ENCODE measurements at places on chromosomes 12 and 14. TPM values are rescaled to one million over a fixed set of nuclear protein-coding genes. Genes with fewer than 3 reads are reported as not detected.

Gene TAS2R50
- total RNA-seq, result 5.8 TPM

Gene PGAM5
- total RNA-seq, result 39.3 TPM

Gene C12orf54
- not detected for total RNA-seq

Gene NPC2
- 252 TPM for total RNA-seq

Gene STAC3
- total RNA-seq, result 1.3 TPM

Gene KRT6C
- total RNA-seq, result not detected

Gene TEX52
- total RNA-seq, result not detected

Measured in fibroblast of villous mesenchyme (primary cell).